Inflammatory macrophage treated with lipopolysaccharide for 4 hours (primary cell): ENCODE measurements at places on chromosomes 16 and 17.

GRCh38 chr17:78423961-78424675 is 45.7 kb downstream of the PGS1 start:
- DNase-seq: no peak

- no peak for DNase-seq
Observed at GRCh38 chr17:50026046-50026675, 29.7 kb upstream of the ITGA3 start.

DNA sequence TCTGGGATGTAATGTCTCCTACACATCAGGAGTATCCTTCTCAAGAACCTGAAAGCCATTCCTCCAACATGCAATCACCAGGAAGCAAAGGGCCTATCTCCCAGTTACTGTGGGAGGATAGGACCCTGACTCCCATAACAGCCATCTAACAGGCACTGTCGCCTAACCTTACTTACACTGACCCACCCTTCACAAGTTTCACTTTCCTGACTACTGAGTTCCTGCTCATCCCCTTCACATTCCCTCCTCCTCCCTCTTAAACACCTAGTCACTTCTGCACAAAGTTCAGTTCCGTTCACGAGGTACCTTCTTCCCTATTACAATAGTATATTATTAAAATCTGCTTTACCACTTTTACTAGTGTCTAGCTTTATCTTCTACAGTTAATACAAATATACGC is 1.3 kb downstream of the C17orf67 start:
- DNase-seq: peak; percentile 60

DNA sequence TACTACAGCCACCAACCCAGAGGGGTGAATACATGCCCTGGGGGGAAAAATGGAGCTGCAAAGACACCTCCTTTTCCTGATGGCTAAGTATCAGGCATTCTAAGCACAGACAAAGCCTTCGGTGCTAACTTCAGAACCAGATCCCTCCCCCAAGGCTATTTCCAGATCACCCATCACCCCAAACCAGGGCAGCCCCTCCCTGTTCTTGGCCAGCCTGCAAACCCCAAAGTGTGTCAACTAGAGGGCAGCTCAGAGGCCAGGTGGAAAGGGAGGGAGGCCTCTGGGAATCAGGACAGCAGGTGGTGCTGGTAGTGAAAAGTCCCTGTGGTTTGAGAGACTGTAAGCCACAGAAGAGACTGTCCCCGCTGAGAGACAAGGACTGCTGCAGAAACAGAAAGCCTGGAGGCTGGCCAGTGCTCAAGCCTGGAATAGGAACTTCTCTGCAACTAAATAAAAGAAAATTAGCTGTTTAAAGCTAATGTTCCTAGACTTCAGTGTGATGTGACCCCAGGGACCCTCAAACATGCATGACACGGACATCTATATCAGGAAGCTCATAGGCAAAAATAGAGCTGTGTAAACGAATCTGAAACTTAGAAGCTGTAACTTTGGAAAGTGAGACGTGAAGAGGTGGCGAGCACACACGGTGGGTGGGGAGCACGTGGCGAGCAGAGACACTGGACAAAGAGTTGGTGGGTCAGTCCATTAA is 9.1 kb downstream of the TUBG1 start:
- DNase-seq: no peak

DNA sequence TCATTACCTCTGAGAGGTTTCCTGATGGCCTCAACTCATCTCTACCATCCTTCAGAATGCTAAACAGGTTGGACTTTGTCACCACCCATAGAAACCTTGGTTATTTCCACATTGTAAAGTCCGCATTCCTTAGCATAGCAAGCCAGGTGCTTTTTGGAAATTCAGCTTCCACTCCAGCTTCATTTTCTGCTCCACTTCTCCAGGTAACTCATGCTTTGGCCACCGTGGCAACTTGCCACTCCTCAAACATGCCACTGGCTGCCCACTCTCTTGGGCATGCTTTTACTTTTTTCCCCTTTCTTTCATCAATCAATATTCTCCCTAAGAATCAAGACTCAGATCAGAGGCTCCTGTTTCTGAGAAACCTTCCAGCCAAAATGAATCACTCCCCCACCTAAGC is 203.3 kb downstream of the CA10 start:
- DNase-seq: no peak

DNA sequence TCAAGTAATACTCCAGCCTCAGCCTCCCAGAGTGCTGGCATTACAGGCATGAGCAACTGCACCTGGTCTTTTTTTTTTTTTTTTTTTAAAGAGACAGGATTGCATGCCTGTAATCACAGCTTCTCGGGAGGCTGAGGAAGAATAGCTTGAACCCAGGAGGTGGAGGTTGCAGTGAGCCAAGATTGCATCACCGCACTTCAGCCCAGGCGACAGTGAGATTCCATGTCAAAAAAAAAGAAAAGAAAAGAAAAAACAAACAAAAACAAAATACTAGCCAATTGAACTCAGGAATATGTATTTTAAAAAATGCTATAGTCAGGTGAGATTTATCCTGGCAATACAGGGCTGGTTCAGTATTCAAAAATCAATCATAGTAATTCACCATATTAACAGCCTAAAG is 117.7 kb upstream of the TMEM97 start:
- no peak for DNase-seq

DNA sequence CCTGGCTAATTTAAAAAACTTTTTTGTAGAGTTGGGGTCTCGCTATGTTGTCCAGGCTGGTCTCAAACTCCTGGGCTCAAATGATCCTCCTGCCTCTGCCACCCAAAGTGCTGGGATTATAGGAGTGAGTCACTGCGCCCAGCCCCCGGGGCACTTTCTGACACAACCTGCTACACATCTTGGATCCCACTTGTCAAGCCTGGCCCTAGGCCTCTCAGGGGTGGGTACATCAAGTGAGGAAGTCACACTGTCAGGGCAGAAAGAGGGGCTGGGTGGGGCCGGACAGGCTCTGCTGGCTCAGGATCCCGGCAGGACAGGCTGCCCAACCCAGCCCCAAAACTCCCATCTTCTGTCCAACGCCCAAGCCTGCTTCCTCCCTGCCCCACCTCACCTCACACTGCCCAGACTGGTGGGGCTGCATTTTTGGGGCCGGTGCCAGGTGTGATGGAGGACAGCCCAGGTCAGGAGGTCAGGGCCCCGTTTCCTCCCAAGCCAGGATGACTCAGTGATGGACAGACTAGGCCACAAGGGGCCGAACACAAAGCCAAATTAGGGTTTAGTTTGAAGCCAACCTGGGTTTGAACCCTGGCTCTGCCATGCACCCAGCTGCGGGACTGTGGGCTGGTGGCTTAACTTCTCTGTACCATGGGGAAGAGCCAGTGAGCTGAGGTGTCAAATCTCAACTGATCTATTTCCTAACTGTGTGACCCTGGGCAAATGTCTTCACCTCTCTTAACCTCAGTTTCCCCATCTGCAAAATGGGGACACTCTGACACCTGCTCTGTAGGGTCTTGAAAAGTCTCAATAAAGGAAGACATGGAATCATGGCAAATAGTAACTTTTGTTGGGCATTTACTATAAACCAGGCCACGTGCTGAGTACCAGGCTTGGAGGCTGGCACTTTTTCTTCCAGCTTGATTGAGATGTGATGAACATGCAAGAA is 8.9 kb upstream of the PPL start:
- no peak for DNase-seq

GRCh38 chr17:83149761-83150251 is 70.4 kb downstream of the METRNL start:
- DNase-seq: no peak

GRCh38 chr17:79036596-79036995 is 12.6 kb downstream of the C1QTNF1 start:
- DNase-seq: peak; percentile 92

GRCh38 chr17:38425744-38426143 is 2.5 kb upstream of the ARHGAP23 start:
- DNase-seq: no peak

DNA sequence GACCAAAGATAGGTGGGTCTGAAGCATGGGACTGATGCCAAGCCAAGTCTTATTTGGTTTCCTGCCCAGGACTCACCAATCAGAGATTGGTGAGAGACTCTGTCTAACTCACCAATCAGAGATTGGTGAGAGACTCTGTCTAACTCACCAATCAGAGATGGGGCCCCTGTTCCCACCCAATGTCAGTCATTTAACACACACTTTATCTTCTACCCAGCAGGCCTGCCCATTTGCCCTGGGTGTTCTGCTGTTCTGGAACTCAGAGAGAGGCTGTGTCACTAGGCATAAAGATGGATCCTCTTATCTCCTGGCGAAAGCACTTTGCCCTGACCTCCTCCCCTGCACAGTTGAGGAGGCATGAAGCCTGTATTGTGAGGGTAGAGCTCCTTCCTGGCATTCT is 5.4 kb upstream of the RHOT1 start:
- DNase-seq: no peak

DNA sequence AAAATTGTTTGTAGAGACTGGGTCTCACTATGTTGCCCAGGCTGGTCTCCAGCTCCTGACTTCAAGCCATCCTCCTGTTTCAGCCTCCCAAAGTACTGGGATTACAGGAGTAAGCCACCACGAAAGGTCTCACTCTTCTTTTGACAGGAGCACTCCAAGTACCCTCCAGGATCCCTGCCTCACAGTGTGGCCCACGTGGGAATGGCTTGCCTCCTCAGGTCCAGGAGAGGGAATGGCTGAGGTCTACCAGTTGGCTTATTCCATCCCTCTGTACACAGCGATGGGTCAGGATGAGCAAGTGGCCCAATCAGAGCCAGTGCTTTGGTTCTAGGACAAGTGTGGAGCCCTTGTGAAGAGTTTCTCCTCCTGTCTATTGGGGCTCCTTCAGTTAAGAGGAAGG is 73.7 kb upstream of the ZNF423 start:
- DNase-seq: no peak

DNA sequence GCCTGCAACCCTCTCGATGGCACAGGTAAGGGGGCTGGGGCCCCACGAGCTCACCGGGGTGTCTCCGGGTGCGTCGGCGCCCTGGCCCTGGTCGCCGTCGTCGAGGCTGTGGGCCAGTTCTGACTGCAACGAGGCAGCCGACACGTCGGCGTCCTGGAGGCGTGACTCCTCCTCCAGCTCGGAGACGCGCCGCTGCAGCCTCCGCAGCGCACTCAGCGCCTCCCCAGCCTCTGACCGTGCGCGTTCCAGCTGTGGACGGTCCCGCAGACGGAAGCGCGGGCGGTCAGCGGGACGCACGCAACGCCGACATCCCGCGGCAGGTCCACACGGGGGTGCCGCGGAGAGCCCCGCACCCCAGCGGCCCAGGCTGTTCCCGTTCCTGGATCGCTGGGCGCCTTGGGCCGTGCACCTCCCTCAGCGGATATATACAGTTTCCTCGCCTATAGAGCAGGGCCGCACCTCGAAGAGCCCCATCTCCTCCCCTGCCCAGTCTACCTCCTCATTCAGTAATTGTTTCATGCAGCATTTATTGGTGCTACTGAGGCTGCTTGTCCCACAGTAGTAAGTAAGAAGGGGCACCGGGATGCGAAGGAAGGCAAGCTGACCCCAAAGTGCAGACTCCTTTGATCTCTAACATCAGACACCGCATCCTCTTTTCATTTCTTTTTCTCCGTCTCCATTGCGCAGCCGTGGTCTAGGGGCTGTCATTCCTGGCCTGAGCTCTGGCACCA is 5.8 kb downstream of the THOC6 start:
- DNase-seq: peak; percentile 40

GRCh38 chr16:10600782-10601443 is 20.5 kb upstream of the EMP2 start:
- DNase-seq: no peak

DNA sequence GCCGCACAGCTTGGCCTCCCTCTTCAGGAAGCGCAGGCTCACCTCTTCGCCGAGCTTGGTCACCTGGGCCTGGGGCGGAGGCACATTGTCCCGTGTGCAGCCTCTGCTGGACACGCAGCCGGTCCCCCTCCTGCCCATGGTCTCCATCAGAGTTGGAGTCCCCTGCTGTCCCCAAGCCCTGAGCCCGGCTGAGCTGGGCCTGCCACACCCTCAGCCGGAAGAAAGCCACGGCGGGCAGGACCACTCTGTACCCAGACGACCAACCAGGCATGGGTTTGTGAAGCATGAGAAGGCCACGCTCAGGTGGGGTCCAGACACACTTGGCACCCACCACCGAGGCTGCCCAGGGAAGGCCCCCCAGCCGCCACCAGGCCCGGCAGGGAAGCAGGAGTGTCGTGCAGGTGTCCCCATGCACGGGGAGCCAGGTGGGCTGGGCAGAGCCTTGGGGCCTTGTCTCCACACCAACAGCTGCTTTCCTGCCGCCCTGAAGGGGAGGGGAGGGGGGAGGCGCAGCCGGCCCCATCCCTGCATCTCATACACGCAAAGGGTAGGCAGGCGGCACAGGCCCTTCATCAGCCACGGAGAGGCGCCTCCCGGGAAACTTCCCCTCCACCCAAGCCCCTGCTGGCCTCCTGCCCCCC is 5.2 kb downstream of the CCDC154 start:
- DNase-seq: no peak

DNA sequence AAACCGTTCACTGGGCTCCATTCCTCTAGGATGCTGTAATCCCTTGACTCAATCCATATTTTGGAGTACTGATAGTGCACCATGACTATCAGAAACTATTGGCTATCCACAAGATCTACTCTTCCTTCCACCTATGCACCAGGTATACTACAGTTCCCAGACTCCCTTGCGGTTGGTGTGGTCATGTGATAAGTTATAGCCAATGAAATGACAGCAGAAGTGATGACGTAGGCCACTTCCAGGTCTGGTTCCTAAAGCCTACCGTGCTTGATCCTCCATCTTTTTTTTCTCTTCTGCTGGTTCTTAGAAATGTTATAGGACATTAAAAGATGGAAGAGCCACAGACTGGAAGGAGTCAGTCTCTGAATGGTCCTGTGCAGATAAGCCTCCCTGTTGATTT is 278.8 kb upstream of the C16orf82 start:
- DNase-seq: no peak

- no peak for DNase-seq
Observed at GRCh38 chr16:16992975-16993765, 477.6 kb downstream of the XYLT1 start.

DNA sequence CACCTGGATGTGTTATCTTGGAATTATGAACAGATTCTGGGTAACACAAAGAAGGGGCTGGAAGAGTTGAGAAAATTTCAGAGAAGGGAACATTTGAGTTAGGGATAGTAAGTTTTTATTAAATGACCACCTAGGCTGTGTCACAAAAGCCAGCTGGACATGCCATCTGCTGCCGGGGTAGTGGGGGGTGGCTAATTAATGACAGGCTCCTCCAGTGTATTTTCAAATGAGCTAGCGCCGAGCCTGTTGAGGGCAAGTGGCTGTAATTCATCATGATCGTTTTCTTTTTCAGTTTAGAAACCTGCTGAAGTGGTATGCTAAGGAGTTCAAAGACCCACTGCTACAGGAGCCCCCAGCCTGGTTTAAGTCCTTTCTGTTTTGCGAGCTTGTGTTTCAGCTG is 6.2 kb downstream of the TMEM97 start:
- no peak for DNase-seq

DNA sequence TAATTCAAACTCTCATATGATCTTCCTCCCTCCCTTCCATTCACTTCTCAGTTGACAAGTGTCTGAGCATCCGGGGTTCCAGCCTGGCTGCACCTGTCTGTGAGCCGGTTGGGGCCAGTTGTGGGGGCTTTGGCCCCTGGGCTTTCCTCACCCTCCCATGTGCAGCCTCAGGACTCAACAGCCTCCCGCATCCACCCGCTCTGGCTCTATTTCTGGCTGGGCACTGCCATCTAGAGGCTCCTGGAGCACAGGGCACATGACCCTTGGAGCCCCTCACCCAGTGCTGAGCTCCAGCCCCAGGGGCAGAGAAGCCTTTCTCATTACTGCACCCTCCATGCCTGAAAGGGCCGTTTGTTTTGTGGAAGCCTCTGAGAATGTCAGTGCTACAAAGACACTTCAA is 43.3 kb downstream of the HAPSTR1 start:
- DNase-seq: peak; percentile 35

- DNase-seq: no peak
Observed at GRCh38 chr17:2170023-2170422, 115.1 kb downstream of the HIC1 start.

GRCh38 chr16:89275837-89276720 is 58.6 kb downstream of the ZNF778 start:
- DNase-seq: no peak
